ENCODE measurements at places on chromosomes 13 and 19.
A peak's percentile ranks its signal among the peaks of the same experiment; 100 is the strongest.

- no peak for DNase-seq
Observed at GRCh38 chr19:41890936-41891335, 8.0 kb downstream of the ARHGEF1 start.

- no peak for DNase-seq
Observed at GRCh38 chr19:2665103-2665502, 37.4 kb downstream of the GNG7 start.

DNA sequence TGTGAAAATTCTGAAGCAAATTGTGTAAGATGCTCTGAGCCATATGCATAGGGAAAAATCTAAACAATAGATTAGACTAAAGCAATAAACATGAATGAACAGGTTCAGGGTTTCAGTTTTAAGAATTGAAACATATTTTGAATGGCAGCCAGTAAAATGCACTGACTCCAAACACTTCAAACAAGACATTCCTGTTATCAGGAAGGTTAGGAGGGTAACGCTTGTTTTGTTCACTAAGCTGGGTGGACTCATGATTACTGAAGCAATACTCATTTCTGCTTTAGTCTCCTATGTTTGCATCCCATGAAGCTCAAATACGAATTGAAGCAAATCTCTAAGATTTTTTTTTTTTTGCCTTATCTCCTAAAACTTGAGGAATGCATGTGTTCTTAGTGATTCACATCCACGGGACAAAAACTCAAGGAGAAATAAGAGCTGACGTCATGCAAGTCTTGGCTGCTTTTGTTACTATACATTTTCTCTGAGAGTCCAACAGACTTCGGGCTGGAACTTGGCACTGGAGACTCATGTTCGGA, 29.1 kb upstream of the IGFL4 start:
- DNase-seq = no peak

DNA sequence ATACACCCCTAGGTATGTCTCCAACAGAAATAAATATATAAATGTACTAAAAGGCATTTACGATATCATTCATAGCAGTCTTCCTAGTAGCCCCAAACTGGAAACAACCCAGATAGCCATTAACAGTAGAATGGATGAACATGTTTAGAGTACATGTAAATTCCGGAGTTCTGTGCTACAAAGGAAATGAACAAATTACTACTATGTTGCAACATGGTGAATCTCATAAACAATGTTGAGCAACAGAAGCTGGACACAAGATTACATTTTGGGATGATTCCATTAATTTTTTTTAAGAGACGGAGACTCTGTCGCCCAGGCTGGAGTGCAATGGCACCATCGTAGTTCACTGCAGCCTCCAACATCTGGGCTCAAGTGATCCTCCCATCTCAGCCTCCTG, 5.9 kb upstream of the SLC7A10 start:
- DNase-seq = no peak

DNA sequence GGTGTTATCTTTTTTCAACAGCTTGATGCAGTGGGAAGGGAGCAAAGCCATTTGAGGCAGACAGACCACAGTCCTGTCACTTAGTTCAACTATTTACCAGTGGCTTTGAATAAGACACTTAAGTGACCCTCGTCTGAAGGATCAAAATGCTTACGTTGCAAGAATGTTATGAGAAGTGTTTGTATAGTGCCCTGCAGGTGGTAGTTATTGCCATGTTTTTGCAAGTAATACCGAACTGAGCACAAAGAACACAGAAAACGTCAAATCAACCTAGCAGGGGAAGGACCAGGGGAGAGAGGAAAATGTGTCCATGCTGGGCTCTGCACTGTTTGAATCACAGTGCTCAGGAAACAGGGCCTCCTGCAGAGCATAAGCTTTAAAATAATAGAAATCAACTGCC, 2.8 kb downstream of the SOHLH2 start:
- no peak for DNase-seq

DNA sequence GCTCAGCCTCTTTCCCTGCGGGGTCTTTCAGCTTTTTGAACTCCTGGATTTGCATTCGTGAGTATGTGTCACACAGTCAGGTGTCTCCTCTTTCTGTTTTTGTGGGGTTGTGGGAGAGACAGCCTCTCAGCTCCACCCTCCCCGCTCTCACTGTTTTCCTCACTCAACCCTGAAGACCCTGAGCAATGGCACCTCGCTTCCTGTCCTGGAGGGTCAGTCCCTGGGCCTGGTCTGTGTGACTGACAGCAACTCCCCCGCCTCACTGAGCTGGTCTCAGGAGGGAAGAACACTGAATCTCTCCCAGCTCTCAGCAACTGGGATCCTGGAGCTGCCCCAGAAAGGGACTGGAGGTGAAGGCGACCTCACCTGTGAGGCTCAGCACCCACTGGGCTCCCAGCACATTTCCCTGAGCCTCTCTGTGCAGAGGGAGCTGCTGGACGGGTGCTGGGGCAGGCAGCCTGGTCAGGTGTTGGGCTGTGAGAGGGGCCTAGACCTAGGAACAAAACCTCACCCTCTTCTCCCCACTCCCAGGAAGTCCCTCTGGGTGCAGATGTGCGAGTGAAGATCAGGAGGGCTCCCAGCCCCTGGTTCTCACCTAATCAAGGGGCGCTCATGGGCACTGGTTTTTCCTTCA, 4.2 kb upstream of the SIGLEC7 start:
- DNase-seq = no peak

- DNase-seq = no peak
Observed at GRCh38 chr13:107865643-107866031, 349.7 kb downstream of the LIG4 start.

GRCh38 chr19:18603958-18604819, 2.4 kb downstream of the CRLF1 start:
- DNase-seq = no peak

- DNase-seq = no peak
Observed at GRCh38 chr13:32272021-32272683, 43.0 kb downstream of the ZAR1L start.

- no peak for DNase-seq
Observed at GRCh38 chr13:114194853-114195252, 15.8 kb downstream of the CFAP97D2 start.

DNA sequence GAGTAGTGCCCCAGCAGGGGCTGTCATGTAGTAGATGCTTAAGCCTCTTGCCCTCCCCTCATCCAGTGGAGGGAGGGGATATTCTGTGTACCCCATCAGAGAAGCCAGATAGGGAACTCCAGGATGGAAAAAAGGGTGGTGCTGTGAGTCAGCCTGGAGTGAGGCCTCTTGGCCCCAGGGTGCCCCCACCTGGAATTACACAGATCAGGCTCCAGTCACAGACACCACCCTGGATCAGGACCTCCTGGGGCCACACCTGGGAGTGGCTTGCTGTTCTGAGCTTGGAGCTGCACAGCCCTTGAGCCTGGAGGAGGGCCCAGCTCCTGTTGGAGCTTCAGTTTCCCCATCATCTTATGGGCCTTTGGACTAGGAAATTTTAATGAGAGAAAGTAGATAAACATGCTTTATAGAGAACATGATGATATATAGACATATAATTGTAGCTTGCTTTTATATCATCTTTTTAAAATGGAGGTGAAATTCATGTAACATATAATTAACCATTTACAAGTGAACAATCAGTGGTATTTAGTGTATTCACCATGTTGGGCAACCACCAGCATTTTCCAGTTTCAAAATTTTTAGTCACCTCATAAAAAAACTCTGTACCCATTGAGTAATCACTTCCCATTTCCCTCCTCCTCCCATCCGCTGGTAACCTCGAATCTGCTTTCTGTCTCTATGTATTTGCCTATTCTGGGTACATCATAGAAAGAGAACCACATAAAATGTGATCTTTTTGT, 24.6 kb downstream of the CYP4F22 start:
- no peak for DNase-seq

- no peak for DNase-seq
Observed at GRCh38 chr19:17125728-17126677, 50.4 kb downstream of the MYO9B start.

- DNase-seq = peak; percentile 48
Observed at GRCh38 chr13:66994097-66994496, 236.0 kb downstream of the PCDH9 start.

- DNase-seq = no peak
Observed at GRCh38 chr13:91986761-91987483, 588.5 kb downstream of the GPC5 start.

- no peak for DNase-seq
Observed at GRCh38 chr19:39319892-39320248, 793 bp downstream of the LRFN1 start.

DNA sequence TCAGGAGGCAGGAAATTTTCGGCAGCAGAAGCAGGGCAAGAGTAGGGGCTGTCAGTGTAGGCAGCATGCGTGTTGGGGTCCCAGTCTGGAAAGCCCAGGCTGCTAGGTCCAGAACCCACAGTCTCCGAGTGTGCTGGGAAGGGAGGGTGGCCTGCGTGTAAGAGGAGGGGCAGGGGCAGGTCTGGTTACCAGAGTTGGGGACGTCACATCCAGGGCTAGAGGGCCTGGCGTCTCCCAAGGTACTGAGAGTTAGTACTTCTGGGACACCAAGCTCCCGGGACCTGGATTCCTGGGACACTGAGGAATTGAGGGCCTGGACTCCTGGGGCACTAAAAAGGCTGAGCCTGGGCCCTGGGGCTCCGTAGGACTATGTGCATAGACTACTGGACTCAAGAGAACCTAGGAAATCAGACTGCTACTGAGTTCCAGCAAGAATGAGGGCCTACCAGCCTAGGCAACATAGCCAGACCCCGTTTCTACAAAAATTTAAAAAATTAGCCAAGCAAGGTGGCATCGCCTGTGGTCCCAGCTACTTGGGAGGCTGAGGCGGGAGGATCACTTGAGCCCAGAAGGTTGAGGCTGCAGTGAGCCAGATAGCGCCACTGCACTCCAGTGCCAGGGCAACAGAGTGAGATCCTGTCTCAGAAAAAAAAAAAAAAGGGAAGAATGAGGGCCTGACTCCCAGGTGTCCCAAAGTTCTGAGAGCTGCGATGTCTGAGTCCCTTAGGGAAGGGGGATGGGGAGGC, 2.5 kb downstream of the NFKBID start:
- no peak for DNase-seq

DNA sequence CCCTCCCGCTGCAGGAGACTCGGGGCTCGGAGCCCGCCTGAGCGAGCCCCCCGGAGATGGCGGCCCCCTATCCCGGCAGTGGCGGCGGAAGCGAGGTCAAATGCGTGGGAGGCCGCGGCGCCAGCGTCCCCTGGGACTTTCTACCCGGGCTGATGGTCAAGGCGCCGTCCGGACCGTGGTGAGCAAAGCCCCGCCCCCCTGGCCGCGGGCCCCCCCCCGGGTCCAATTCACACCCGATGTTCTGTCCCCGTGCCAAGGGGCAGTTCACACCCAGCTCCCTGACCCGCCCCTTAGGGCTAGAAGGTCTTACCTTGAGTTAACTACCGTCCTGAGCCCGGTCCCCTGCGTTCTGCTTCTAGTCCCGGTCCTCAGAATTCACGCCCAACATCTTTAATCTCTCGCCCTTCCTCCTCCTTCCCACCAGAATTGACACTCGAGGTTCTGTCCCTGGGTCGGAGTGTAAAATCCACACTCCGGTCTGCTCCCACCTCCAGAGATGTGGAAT, 1.4 kb downstream of the NPAS1 start:
- no peak for DNase-seq

DNA sequence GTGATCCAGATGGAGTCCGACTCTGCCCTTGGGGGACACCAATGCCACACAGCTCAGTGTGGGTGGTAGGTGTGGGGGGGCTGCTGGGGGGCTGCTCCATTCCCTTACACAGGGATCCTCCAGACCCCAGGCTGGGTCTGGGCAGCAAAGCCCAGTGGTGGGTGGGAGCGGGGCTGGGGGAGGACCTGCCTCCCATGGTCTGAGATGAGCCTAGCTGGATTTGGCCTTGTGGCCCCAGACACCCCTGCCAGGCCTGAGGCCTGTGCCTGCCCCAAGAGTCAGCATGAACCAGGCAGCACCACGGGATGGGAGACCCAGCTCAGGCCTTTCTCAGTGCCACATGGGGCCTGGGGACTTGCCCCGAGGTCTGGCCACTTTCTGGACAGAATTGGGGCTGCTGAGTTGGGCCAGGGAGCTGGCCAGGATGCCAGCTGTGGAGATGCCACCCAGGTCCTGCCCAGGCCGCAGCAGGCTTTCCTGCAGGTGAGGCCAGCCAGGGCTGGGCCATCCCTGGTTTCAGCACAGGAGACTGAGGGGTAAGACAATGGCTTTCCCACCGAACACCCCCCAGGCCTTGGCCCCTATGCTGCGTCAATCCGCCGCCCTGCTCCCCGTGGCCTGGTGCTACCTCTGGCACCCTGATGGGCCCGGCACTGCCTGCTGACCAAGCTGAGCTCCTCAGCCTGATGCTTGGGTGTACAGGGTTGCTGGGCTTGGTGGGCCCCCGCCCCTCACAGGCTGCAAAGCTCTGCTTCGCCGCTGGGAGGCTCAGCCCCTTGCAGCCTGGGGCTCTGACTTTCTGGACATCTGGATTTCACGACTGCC, 24.2 kb downstream of the CEBPG start:
- DNase-seq = no peak

GRCh38 chr19:33771384-33772101, 25.1 kb upstream of the KCTD15 start:
- DNase-seq = no peak

DNA sequence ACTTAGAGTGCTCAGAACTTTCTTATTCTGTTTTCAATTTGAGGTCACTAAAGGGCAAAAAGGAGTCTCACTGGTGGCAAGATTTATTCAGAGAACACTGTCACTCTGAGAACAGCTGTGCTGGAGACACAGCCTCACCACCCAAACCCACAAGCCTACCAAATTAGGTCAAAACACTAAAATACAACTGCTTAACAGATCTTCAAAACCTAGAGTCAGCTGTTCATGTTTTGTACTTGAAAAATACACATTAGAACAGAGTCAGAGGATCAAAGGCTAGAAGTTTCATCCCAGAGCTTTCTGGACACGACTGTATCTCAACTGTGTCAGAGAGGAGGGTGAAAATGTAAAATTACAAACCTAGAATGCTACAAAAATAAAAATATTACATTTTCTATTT, 89.3 kb downstream of the MIPEP start:
- no peak for DNase-seq

- no peak for DNase-seq
Observed at GRCh38 chr19:17471410-17472125, 1.2 kb downstream of the SLC27A1 start.

DNA sequence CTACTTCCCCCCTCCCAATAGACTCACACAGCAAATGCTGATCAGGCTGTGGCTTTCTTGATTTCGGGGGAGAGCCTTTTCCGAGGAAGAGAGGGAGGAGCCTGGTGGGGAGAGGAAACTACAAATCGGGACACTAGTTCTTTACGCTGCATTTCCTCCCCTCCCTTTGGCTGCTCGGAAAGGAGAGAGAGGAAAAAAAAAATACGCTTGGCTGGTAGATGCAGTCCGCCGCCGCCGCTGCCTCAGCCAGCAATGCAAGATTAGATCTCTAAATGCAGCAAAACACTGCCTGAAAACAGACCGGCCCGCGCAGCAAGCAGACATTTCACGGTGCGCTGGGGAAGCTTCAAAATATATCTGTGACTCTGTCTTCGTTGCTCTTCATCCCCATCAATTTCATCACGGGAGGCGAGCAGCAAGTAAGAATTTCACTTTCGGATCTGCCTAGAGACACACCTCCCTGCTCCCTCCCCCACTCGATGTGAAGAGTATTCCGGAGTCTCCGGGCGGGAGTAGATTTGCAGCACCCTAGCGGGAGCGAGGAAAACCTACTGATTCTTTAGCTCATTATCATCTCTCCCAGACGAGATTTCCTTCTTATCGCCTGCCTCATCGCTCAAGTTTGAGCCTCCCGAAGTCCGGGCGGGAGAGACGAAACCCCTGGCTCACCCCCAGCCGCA, at the start of gene PCDH17:
Gene PCDH17 (plus strand): TSS at position 149 of the 680 bp plus-strand sequence. CDS start 803 bp downstream, outside the sequence.
- no peak for DNase-seq
